Type B pancreatic cell (in vitro differentiated cells): ENCODE measurements at places on chromosomes 7 and 10. TPM values are rescaled to one million over a fixed set of nuclear protein-coding genes. Genes with fewer than 3 reads are reported as not detected.
A peak's percentile ranks its signal among the peaks of the same experiment; 100 is the strongest.

- peak; percentile 71 for DNase-seq
Observed at GRCh38 chr7:43112941-43113621, 634 bp downstream of the HECW1 start.

DNA sequence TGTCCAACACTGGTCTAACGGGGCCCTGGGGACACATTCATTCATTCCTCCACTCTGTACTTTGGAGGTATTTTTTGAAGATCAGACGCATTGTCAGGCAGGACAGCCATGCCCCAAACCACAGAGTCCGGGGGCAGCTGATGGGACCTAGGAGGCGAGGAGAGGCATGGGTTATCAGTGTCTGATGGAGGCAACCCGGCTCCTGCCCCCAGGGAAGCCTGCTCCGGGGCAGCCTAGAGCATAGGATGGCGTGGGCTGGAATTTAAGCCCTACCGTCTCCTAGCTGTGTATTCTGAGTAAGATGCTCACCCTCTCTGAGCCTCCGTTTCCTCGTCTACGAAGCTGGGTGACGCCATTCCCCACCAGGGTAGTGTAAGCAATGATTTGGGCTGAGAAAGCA lies 55.4 kb upstream of the ELN start:
- DNase-seq: peak; percentile 45

Gene TMEM184A
- 6.6 and 7.6 TPM in 2 replicates for total RNA-seq

GRCh38 chr7:92608380-92609322 lies 18.5 kb upstream of the FAM133B start:
- DNase-seq: peak; percentile 75

- DNase-seq: no peak
Observed at GRCh38 chr10:6171881-6172695, 30.6 kb upstream of the PFKFB3 start.

DNA sequence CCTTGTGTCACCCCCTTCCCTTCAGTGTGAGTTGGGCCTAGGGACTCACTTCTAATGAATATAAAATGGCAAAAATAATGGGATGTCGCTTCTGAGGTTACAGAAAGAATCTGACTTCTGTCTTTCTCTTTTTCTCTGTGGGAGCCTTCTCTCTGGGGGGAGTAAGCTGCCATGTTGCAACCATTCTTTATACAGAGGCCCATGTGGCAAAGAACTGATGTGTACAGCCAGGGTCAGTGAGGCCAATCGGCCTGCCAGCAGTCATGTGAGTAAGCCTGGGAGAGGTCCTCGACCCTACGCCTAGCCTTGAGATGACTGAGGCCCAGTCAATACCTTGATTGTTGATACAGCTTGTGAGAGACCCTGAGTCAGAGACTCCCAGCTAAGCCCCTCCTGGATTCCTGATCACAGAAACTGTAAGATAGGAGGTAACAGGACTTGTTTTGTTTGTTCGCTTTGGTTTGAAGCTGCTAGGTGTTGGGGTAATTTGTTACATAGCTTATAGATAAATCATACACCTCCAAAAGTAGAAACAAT lies 1.7 kb downstream of the TCAF1 start:
- no peak for DNase-seq
